Left lung (tissue), 14 donors: ENCODE measurements at places on chromosomes 2 and 18.

- no peak for DNase-seq
Observed at GRCh38 chr18:49285627-49286026, 174.8 kb downstream of the DYM start.

DNA sequence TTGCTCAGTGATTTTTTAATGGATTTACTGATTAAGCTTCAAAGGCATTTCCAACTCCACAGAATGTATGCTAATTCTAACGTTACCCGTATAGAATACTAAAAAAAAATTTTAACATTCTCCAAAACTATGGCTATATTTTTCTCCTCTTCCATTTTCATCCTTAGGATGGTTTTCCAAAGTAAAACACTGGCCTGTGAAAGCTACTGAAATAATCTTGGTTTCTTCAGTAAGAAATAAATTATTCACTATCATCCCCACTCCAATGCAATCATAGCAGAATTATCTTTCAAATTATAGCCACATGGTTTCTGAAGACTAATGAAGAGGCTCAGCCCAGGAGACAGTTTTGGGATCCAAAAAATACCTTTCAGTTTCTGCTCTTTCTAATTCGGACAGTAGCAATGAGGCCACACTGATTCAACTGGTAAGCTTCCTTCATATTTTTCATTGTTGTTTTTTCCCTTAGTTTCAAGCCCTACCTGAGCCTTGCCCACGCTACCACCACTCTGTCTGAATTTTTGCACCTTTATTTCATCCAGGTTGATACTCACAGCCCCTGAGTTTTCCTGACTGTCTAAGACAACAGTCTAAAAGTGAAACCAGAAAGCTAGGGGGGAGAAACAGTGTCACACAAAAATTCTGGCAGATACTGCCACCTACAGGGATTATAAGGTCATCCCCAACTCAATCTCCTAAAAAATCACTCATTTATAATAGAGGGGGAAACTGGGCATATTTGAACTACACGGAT, 887.9 kb downstream of the NRXN1 start:
- peak; percentile 58 for DNase-seq

DNA sequence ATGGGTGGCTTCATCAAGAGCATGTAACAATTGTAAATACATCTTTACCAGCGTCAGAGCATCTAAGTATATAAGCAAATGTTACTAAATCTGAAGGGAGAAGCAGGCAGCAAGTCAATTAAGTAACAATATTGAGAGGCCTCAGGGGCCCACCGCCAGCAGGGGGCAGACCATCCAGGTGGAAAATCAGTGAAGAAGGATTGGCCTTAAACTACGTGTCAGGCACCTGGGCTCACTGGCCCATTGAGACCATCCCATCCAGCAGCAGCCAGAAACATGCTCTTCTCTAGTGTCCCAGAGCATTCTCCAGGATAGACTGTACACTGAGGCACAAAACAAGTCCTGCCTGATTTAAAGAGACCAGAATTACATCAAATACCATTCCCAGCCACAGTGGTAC, 96.2 kb upstream of the SNTG2 start:
- no peak for DNase-seq

- DNase-seq, result no peak
Observed at GRCh38 chr2:49861821-49862220, 707.5 kb upstream of the FSHR start.

- DNase-seq, result no peak
Observed at GRCh38 chr2:75406131-75406581, 154.6 kb downstream of the EVA1A start.

- DNase-seq, result no peak
Observed at GRCh38 chr2:29193111-29193510, 77.9 kb downstream of the CLIP4 start.

GRCh38 chr2:9145752-9146430, 60.7 kb upstream of the ASAP2 start:
- no peak for DNase-seq

- no peak for DNase-seq
Observed at GRCh38 chr18:55370936-55371335, 217.1 kb downstream of the TCF4 start.

DNA sequence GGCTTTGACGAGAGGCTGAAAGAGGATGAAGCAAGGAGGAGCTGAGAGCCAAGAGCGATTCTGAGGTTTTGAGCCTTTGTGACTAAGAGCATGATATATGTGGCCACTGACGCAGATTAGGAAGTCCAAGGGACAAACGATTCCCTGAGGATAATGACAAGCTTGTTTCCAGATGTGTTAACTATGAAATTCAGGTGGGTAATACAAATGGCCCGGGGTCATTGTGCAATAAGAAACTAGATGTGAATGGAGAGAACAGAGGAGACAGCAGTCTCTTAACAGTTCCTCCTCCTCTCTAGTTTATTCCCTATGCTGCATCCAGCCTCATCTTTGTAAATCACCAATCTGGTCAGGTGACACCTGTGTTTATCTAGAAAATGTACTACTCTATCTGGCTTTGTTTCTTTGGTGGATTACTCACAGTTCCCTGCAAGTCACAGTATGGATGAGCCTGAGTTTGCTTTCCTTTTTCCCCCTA, 84.2 kb downstream of the SOCS6 start:
- no peak for DNase-seq

GRCh38 chr2:130830538-130830937, 6.2 kb upstream of the ARHGEF4 start:
- DNase-seq, result no peak

DNA sequence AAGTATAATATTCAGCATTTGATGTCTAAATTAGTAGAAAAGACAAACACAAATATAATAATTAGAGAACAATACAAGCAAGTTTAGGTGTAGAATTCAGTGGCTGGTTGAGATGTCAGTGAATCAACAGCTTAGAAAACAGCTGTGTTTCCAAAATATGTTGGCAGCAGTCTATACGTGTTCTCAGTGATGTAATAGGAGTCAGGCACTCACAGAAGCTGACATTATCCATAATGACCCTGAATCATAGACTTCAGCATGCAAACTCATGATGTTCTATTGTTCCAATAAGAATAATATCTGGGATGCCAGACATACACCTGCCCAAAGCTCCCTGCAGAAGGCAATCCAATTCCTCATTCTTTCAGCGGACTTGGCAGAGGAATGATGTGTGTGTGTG, 164.7 kb downstream of the SLC8A1 start:
- DNase-seq, result no peak

DNA sequence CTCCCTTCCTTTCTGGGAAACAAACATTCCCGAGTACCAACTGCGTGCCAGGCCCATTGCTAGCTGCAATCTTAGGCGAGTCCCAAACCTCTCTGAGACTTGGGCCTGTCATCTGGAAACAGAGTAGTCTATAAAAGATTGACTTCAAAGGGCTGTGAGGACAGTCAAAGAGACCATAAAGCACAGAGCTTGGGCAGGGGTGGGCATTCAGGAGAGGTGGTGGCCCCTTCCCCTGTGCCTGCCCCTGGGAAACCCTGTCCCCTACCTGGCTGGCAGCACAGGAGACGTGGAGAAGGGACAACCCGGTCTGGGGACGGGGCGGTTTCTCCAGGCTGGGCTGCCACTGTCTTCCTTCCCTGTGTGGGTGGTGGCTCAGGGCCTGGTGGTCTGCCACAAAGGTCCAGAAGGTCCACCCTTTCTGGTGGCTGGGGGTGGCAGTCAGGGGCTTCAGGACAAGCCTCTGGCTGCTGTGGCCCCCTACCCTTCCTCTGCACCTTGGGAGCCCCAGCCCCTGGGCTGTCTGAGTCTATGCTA, 33.9 kb upstream of the FOSL2 start:
- no peak for DNase-seq

DNA sequence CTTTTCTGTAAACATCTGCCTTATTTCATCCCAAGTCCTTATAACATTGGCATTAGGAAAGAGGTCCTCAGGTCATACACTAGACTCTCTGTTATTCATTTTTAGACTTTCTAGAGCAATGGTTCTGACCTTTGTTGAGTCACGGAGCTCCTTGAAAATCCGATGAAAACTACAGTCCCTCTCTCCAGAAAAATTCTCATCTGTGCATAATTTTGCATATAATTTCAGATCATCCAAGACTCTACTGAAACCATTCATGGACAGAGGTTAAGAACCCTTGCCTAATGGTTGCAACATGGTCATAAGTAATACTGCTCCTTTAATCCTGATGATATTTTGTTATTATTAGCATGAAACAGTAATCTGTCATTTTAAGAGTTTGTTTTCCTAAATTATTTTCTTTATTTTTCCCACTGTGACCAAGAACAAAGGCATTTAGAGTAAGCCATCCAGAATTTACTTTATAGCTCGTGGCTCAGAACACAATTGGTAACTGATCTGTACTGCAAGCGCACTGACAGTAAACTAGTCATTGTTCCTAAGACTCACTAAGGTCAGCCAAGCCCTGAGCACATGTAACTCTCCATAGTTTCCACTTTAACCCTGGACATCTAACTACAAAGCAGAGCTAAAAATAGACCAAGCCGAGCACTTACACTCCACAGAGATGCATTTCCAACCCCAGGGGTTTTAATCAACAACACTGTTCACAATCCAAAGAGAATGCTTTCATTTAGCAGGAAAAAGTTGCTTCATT, 8.4 kb downstream of the MYOM1 start:
- no peak for DNase-seq

GRCh38 chr2:188813315-188813714, 160.9 kb upstream of the COL3A1 start:
- DNase-seq, result no peak

GRCh38 chr2:219057709-219058540, 2.8 kb downstream of the IHH start:
- DNase-seq, result peak; percentile 46

DNA sequence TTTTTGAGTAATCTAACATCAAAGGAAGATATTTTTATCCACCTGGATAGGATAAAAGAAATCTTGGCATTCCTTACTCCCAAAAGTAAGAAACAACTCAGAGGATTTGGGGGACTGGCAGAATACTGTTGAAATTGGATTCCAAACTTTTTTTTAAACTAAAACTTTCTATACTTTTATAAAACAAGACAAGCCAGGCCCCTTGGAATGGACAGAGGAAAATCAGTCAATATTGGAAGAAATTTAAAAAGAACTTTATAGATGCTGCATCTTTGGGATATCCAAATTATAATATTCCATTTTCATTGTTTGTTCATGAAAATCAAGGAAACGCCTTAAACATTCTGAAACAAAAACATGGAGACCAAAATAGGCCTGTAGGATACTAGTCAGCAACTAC, 147.6 kb upstream of the PIEZO2 start:
- no peak for DNase-seq
